ENCODE measurements at places on chromosomes 3 and 15.

DNA sequence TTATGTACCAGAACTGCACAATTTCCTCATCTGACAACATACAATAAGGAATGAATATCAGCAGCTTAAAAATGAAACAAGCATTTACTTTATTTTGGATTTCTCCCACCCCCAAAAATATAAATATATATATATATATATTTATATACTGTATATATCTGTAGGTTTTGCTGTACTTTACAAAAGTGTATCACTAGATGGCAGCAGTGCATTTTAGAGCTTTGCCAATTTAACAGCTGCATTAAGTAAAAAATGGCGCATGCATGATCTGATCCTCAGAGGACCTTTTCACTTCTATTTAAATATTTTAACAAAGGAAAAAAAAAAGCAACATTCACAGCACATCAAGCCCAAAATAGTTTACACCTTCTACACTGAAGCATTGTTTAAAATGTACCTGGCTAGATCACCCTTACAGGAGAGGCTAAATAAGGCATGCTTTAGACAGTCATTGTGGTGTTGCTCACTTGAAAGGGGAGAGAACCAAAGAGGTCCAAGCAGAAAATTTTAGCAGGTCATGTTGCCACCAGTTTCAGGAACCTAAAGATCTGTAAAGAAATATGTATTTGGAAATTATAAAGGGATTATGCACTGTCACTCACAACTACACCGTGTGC, 72.6 kb downstream of the NPTN start:
- DNase-seq, result no peak

- DNase-seq, result no peak
Measured at GRCh38 chr15:47516558-47516957, 200.7 kb upstream of the SEMA6D start.

DNA sequence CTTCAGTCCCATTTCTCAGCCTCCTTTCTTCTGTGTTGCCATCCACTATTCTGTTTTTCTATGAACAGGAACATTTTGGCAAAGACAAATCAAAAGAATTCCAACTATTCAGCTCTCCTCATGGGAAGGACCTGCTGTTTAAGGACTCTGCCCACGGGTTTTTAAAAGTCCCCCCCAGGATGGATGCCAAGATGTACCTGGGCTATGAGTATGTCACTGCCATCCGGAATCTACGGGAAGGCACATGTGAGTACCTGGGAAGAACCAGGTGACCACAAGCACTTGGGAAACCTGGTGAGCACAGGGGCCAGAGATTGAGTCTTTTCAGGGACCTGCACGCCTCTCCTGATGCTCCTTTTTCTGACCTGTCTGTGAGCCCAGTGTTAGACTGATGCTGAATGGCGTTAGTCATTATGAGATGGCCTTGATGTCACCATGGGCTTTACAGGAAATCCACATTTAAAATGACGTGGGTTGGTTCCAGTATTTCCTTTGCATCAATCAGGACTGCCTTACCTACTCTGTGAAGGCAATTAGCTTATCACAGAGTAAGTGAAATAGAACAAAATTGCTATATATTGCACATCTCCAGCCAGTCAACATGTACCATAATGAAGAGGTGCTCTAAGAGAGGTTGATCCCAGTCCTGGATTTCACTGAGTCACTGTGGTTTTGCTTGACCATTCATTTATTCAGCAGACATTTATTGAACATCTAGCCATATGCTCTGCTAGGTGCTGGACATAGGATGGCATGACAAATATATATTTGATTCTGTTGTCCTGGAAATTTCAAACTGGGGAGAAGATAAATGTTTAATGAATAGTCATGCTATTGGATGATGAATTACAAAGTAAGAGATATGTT, 11.7 kb downstream of the TF start:
- no peak for DNase-seq

- no peak for DNase-seq
Measured at GRCh38 chr3:112469671-112470070, 29.6 kb downstream of the BTLA start.

DNA sequence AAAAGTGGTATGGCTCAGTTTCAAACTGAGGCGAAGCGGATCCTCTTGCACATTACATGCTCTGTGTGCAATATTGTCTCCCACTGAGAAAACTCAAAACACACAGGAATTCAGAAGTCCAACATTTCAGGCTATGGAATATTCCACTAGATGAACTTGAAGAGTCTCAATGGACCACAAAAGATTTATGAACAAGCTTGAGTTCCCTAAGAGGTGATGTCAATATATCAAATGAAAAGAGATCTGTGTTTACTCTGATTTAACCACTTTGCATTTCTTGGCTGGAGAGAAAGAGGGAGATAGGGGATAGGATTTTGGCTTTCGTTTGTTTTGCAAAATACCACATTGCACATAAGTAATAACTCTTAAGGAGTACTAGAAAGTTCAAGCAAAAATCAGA, 20.3 kb downstream of the PDZRN3 start:
- no peak for DNase-seq

- no peak for DNase-seq
Measured at GRCh38 chr15:36671017-36671416, 91.6 kb downstream of the CDIN1 start.

DNA sequence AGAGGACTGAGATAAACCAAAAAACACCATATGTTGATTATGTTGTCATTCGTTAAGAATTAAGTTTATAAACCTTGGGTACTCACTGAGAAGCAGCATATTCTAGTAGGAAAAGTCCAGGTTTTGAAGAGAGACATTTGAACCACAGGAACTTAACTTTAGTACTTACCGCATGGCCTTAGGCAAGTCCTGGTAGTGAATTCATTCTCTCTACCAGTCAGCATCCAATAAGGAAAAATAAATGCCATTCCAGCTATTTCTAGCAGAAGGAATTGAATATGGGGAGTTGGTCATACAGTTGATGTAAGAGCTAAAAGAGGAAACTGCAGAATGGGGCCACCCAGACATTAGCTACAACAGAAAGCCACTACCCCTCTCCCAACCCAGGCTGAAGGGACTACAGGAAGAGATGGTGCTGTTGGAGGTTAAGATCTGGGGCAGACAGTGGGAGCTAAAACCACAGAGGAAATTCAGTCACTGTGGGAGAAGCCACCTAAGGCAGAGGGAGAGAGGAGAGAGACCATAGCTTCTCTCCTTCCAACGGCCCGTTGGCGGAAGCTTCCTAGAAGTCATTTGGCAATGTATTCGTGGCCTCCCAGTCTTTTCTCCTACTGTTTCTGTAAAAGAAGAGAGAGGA, 133.8 kb upstream of the RARB start:
- DNase-seq, result no peak

DNA sequence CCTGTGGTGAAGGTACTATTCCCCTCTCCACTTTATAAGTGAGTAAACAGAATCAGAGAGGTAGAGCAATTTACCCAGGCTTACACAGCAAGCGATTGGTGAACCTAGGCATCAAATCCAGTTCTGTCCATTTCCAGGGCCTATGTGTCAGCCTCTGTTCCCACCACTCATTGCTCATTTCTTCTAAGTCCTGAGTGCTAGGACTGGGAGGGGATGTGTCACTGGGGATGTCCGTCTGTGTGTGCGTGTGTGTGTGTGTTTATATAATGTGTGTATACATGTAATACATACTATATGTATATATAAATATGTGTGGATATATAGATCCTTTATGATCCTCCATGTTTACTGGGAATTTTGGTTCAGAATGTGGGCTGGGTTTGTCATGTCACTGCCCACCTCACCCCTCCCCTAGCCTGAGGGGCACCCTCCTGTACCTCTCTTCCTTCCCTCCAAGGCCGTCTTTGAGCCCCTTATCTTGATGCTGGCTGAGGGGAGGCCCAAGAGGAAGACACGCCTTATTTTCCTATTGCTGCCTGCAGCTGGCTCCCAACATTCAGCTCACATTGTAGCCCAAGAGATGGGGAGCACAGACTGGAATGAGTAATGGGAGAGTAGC, 2.1 kb downstream of the TMEM43 start:
- DNase-seq, result no peak

DNA sequence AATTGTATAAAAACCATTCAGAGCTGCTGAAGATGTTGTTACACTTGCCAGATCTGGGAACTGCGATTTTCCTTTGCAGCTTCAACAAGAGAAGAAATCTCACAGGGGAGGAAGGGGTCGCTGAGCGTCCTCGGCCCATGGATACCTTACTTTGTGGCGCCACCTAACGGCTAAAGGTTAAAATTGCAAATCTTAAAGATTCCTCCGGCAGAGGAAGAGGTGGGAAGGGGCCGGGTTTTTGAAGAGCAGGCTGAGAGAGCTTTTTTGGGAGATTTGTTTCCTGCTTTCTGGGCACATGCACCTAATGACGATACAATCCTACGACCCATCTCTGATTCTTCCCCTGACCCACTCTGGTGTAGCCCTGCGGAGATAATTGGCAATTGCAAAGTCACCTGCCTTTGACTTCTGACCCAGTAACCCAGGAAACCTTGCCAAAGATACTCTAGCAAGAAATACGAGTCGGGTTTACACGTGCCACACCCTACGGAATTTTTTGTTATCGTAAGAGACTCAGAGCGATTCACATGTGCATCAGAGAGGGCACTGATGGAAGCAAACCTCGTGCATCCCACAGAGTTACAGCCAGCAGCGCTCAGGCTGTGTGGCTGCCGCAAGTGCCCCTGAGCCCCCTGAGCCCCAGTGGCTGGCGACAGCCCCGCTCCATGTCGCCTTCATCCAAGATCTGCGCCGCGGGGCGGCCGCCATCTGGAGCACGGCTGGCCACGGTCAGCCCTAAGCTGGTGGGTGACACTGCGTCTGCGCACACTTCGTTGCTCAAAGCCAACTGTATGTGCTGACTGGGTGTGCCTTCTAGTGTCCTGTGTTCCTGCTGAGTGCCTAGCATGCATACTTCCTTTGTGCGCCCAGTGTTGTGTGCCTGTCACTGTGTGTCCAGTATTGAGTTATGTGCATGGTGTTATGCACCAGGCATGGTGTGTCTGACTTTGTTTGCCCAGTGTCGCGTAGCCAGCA, 55.2 kb upstream of the CHRNA7 start:
- peak; percentile 20 for DNase-seq

DNA sequence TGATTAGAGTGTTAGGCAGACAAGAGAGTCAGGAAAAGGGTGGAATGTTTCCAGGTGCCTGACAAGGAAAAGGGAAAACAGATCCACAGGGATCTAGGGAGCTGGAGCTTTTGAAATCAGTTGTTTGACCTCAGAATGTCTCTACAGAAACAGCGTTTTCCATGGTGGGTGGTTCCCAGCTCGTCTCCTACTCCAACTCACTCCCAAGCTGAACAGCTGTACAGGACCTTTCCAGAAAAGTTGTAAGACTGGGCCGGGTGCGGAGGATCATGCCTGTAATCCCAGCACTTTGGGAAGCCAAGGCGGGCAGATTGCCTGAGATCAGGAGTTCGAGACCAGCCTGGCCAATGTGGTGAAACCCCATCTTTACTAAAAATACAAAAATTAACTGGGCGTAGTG, 55.7 kb upstream of the RYK start:
- DNase-seq, result no peak

GRCh38 chr3:168615493-168616020, 519.8 kb upstream of the GOLIM4 start:
- no peak for DNase-seq

DNA sequence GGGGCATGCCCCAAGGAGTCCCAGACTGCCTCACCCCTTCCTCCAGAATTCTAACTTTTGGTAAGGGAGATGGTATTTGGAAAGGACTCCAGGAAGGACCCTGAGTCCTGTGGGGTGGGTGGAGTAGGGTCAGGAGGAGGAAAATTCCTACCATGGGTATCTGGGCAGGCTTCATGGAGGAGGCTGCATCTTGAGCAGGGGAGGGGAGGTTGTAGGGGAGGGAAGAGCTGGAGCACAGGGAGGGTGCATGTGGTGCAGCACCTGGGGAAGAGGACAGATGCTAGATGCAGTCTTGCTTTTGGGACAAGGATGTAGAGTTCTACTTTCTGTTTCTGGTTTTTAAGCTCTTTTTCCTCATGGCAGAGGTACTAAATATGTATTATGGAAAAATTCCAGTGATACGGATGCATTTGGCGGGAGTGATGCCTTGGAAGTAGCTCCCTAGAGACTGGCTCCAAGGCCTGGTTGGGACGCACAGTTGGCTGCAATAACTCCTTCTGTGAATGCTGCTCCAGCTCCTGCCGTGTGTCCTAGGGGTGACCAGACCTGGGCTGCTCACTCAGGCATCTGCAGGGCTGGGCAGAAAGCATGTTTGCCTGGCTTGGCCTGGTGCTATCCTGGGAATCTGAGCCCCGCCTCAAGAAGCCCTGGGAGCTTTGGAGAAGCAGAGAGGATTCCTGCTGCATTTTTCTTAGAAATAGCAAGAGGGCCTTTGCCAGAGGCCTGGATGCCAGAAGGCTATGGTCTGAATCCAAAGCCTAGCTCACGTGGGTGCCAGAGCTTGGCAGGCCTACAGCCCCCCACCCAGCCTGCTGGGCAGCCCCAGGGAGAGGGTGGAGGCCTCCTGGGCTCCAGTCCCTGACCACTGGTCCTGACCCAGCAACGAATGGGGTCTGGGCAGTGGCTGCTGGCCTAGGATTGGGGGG, 10.1 kb downstream of the SEMA3F start:
- no peak for DNase-seq

- no peak for DNase-seq
Measured at GRCh38 chr3:44992555-44993470, 16.8 kb downstream of the EXOSC7 start.

- no peak for DNase-seq
Measured at GRCh38 chr3:9397906-9398699, 688 bp downstream of the SETD5 start.

DNA sequence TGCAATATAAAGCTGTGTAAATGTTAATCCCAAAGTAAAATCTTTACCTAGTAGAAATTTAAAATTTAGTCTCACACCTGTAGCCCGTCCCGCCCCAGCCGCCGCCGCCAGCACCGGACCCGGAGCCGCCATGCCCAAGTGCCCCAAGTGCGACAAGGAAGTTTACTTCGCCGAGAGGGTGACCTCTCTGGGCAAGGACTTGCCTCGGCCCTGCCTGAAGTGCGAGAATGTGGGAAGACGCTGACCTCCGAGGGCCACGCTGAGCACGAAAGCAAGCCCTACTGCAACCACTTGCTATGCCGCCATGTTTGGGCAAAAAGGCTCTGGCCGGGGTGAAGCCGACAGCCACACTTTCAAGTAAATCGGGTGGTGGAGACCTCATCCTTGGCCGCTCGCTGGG, 22.1 kb upstream of the TOP2B start:
- DNase-seq, result no peak

GRCh38 chr15:89783861-89784685, 7.9 kb downstream of the MESP2 start:
- no peak for DNase-seq

DNA sequence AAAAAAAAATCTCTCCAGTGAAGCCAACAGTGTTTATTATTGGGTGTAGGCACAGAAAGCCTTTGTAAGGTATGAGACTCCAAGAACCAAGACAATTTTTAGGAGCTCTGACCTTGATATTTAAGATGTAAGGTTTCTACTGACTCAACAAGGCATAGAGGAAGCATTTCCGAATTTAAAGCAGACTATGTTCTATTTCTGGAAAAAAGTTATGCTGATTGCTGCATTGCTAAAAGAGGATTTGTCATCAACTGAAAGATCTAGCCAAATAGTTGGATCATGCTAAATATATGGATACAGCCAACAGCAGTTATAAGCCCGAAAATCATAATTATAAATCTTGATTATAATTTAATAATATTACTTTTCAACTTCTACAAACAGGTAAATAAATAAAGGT, 53.3 kb upstream of the MELTF start:
- no peak for DNase-seq

- DNase-seq, result no peak
Measured at GRCh38 chr3:181264486-181264885, 274.9 kb upstream of the DNAJC19 start.

GRCh38 chr15:84810073-84810840, 6.9 kb upstream of the ALPK3 start:
- no peak for DNase-seq

GRCh38 chr3:52959773-52960172, 62.4 kb upstream of the STIMATE start:
- DNase-seq, result no peak

GRCh38 chr15:35603301-35603700, 57.3 kb upstream of the DPH6 start:
- DNase-seq, result no peak

Measured in iPS DF 19.7 (cell line).